Activated T-cell treated with anti-CD3 and anti-CD28 coated beads for 24 hours (primary cell): ENCODE measurements at places on chromosomes 1 and 21.

DNA sequence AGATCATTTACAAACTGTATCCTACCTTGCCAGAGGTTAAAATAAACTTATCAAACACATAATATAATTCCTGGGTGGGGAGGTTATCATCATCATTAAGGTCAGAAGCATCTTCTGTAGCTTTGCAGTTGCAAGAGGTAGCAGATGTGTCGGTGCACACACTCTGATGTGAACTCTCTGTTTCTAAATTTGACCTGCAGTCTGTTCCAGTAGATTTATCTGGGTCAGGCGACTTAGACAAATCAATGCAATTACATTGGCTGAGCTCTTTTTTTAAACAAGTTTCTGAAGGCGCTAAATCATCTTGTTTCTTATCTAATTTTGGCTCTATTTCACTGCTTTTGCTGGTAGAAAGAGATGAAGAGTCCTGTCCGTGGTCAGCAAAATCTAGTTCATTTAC is 70.4 kb downstream of the PRPF38A start:
- no peak for DNase-seq

GRCh38 chr1:158011714-158012113 is 18.3 kb downstream of the KIRREL1 start:
- DNase-seq = no peak

DNA sequence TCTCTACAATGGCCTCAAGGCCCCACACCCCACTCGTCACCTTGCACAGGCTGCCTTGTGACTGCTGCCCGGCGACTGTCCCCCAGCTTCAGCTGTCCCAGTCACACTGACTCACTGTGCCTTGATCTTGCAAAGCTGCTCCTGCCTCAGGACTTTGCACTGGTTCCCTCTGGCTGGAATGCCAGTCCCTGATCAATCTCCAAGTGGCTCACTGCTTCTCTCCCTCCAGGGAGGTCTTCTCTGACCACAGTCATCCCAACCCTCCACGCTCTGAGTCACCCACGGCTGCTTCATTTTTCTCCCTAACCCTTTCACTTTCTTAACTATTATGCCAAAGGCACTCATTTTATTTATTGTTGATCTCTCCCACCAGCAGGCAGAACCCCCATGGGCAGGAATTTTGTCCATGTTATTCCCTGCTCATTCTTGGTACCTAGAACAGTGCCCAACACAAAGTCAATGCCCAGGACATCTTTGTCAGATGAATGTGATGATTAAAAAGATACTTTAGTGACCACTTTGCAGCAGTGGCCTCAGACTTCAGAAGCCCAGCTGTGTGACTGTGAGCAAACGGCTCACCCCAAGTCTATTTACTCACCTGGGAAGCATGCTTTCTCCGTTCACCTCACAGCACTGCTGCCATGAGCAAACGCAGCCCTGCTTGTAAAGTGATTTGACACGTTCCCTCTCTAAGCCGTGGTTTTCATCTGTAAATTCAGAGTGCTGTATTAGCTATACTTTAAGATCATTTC is 53.4 kb downstream of the ZBTB18 start:
- DNase-seq = no peak

- no peak for DNase-seq
Measured at GRCh38 chr1:58710190-58711085, 10.6 kb upstream of the MYSM1 start.

DNA sequence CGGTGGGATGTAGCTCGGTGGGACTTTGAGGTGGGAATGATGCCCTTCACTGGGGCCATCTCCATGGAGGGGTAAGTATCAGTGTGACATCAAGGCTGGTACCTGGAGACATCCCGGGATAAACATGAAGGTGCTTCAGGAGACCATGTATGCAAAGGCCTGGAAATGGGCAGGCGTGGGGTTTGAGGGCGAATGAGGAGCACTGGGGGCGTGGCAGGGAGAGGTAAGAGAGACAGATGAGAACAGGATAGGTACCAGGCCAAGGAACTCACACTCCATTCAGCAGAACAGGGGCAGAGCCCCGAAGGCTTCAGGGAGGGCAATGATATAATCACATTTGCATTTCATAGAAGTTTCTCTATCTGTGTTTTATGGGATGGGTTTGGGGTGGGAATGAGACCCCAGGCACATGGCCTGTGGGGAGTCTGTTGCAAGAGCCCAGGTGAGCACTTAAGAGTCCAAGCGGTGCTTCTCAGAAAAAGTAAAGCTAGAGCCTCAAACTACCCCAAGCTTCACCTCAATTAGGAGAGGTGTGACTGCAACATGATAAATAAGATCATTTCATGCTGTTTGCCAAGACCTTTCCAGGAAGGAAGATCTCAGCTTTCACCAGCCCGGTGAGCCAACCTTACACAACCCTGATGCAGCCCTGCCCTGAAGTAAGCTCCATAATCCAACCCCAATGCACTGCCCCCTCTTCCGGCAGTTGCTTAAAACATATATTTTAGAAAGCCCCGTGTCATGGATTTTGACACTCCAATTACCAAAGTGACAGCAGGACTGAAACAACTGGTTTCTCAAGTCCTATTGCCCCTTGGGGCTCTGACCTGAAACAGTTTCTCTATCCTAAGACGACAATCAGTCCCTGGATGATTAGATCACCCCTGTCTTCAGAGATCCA is 7.4 kb downstream of the S100A9 start:
- DNase-seq = no peak
